Esophagus squamous epithelium (tissue), 5 donors: ENCODE measurements at places on chromosomes 13 and 19.

GRCh38 chr13:109913936-109914510, 127.6 kb upstream of the IRS2 start:
- no peak for DNase-seq

GRCh38 chr13:24274452-24275021, 34.8 kb upstream of the C1QTNF9 start:
- no peak for DNase-seq

DNA sequence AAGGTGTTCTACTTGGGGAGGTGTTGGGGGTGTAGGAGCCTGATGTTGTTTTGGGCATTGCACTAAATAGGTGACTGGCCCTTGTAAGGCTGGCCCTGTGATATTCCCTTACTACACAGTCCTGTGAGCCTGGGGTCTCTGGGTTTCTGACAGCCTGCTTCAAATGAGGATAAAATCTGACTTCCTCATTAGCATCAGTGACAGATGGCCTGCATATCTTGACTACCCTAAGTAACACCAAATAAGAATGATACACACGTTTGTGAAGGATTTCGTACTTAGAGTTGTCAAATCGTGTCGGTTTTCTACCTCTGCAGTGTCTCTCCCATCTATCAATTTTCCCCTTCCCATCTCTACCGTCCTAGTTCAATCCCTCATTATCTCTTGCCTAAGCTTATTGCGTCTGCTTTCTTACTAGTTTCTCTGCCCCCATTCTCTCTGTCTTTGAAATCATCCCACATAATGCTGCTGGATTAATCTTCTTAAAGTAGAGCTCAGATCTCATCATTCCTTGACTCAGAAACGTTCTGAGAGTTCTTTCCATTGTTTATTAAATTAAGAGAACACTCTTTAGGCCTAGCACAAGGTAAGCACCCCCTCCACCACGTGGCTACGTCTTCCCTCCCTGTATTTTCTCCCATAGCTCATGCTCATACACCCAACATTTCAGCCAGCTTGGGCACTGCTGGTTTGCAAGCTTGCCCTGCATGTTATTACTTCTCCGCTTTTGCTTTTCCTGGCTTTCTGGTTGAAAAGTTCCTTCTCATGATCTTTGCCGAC, 26.2 kb upstream of the CNMD start:
- DNase-seq = no peak

DNA sequence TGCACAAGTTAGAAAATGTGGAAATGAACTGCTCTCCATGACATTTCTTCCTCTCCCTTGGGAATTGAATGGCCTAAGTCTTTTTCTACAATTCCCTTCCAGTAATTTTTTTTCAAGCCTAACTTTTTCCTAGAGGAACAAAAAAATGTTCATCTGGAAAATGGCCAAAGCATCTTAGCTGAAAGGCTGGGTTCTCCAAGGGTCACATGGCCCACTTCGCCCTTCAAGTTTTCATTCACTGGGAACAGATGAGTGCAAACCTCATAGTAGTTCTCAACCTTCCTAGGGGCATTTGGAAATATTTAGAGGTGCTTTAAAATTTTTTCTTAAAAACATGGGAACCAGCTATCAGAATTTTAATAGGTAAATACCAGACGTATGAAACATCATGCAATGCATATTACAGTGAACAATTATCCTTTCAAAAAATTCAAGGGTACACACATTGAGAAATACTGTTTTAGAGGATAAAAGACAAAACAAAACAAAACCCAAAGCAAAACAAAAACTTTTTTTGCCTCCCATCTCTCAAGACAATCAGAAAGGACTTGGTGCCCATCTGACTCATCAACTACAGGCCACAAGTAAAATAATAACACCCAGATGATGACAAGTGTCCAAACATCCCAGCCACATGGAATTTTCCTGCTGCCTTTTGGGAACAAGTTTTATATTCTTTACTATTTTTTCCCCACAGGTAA, 208.8 kb downstream of the SLITRK6 start:
- no peak for DNase-seq

- no peak for DNase-seq
Observed at GRCh38 chr13:111184458-111185401, 69.6 kb downstream of the ARHGEF7 start.
